ENCODE measurements at places on chromosomes 7 and 10.

DNA sequence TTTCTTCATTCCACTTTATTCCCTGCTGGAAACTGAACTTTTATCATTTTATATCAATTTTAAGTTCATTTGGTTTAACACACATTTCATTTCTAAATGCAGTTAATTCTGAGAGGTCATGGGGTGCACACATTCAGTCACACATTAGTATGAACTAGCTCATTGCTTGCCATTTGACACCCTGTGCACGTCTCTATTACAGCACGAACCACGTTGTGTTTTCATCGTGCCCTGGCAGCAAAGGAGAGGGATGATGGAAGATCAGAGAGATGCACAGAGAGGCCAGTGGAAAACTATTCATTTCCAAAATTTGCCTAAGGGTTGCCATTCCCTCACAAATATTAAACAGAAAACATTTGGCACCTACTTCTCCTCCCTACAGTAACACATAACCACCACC is 45.4 kb downstream of the CTNNA3 start:
- no peaks in the 10 kb centered on the region for H3K4me1 ChIP-seq
- H3K27ac ChIP-seq, result no peak overlapping the region
- no peak for DNase-seq
- H3K4me3 ChIP-seq, result no peak overlapping the region
- H3K36me3 ChIP-seq, result no peaks in the 10 kb centered on the region
- no peaks in the 10 kb centered on the region for H3K27me3 ChIP-seq

GRCh38 chr10:44801383-44802327 is 109.5 kb upstream of the TMEM72 start:
- no peak for DNase-seq
- H3K27me3 ChIP-seq, result no peaks in the 10 kb centered on the region
- no peaks in the 10 kb centered on the region for H3K36me3 ChIP-seq
- peaks cover 84% of the 10 kb centered on the region for H3K4me1 ChIP-seq
- peak overlapping the region; percentile 23 for H3K4me3 ChIP-seq
- H3K27ac ChIP-seq, result peak overlapping the region; percentile 88

GRCh38 chr7:92359801-92360200 is 87.5 kb upstream of the GATAD1 start:
- peak overlapping the region; percentile 41 for H3K27ac ChIP-seq
- H3K4me3 ChIP-seq, result no peak overlapping the region
- DNase-seq, result no peak

GRCh38 chr7:111755383-111755782 is 193.1 kb upstream of the IMMP2L start:
- H3K4me1 ChIP-seq, result peaks cover 23% of the 10 kb centered on the region
- H3K36me3 ChIP-seq, result peaks cover 28% of the 10 kb centered on the region
- DNase-seq, result no peak
- no peak overlapping the region for H3K27ac ChIP-seq

GRCh38 chr10:22159979-22160378 is 57.8 kb downstream of the EBLN1 start:
- no peaks in the 10 kb centered on the region for H3K36me3 ChIP-seq
- H3K4me3 ChIP-seq, result no peak overlapping the region
- peaks cover 27% of the 10 kb centered on the region for H3K4me1 ChIP-seq
- no peak for DNase-seq
- no peaks in the 10 kb centered on the region for H3K27me3 ChIP-seq

- peak overlapping the region; percentile 98 for H3K27ac ChIP-seq
- peaks cover 12% of the 10 kb centered on the region for H3K36me3 ChIP-seq
- DNase-seq, result no peak
Measured at GRCh38 chr7:6012355-6013104, 3.5 kb downstream of the AIMP2 start.

All from chondrocyte (in vitro differentiated cells).